Muscle of arm (tissue), 14 donors: ENCODE measurements at places on chromosomes 12 and 14.

- DNase-seq = no peak
Measured at GRCh38 chr12:55074806-55075205, 51.4 kb upstream of the OR9K2 start.

- no peak for DNase-seq
Measured at GRCh38 chr12:122942637-122943036, 23.6 kb downstream of the ABCB9 start.

DNA sequence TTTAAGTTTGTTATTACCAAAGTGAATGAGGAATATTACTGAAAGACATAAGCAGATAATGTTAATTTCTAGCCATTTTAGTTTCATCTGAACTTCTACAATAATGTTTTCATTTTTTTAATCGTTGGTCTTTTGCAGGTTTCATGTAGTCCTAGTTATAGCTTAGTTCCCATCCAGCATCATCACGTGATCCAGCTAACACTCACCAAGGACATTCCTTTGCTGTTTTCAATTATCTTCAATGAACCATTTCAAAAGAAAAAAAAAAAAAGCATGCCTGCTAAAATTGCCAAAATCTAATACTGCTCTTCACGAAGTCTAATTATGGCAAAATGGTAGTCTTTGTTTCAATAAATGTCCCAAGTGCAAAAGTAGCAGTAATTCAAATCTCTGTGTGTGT, 187.7 kb upstream of the ATXN7L3B start:
- DNase-seq = no peak

- peak; percentile 94 for DNase-seq
Measured at GRCh38 chr14:89040460-89041256, 216.2 kb downstream of the TTC8 start.

DNA sequence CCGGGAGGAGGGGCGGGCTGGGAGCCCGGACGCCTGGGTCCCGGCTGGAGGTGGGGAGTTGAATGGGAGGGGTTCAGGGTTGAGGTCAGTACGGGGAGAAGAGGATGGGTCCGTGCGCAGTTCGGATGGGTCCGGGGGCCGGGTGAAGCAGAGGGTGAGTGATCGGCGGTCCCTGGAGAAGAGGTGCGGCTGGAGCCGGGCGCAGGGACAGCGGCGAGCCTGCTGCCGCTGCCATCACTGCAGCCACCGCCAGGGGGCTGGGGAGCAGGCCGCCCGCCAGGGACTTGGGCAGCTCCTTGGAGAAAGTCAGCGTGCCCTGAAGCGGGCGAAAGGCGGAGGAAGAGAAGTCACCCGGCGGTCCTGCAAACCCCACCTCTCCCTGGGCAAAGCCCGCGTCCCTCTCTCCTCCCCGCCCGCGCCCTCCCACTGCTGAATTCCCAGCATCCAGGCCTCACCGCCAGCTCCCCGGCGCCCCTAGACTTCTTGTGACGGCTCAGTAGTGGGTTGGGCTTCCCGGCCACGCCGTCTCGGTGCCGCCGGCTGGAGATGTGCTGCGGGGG, 6.0 kb upstream of the GPR84 start:
- peak; percentile 80 for DNase-seq

DNA sequence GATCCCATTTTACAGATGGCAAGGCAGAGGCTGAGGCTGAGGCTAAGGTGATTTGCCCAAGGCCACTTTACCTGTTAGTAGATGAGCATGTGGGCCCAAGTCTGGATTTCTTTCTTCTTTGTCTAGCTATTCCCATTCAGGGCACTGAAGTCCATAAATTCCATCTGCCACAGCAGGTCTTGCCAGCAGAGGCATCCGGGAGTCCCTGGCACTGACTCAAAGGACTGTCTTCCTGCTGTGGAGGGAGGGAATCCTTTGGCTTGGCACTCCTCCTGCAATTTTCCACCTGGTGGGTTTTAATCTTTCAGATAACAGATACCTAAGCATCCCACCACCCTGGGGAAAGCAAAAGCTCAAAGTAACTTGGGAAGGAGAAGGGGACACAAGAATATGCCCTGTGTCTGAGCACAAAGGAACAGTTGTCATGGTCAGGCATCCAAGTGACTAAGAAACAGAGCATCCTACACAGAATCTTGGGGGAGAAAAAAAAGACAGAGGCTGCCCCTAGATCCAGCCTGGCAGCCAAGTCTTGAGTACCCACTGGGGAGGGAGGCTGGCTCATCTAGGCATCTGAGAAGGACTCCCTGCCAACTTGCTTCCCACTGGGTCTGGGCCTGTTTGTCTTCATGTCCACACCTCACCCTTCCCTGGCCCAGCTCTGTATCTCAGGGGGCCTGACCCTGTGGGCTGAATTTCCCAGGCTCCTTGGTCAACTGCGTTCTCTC, 35.6 kb upstream of the CMKLR1 start:
- no peak for DNase-seq

DNA sequence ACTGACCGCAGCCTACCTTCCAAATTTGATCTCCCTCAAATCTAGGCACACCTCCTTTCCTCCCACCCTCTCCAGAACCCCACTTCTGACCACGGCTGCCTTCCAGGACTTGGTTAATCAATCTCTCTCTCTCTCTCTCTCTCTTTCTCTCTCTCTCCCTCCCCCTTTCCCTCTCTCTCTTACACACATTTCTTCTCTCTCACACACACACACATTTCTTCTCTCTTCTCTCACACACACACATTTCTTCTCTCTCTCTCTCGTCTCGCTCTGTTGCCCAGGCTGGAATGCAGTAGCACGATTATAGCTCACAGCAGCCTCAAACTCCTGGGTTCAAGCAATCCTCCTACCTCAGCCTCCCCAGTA, 521 bp upstream of the GMFB start:
- no peak for DNase-seq

DNA sequence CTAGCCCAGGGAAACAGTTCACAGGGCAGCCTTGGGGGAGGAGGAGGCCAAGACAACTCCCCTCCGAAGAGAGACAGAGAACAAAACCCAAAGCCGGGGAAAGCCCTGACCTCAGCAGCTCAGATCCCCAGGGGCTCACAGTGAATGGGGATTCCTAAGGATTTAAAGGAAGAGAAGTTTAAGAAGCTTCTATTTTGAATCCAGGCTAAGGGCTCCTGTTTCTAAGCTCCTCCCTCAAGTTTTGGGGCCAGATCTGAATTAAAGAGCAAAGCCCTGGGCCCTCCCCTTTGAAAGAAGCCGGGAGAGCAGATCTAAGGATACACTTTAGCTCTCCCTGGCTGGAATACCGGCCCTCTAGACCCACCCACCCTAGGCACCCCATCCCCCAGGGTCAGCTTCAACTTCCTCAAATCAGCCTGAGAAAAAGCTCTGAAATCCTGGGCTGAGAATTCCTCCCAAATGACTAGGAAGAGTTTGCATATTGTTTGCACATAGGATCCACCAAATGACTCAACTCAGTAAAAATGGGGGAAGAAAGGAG, 3.9 kb downstream of the KDM2B start:
- no peak for DNase-seq

DNA sequence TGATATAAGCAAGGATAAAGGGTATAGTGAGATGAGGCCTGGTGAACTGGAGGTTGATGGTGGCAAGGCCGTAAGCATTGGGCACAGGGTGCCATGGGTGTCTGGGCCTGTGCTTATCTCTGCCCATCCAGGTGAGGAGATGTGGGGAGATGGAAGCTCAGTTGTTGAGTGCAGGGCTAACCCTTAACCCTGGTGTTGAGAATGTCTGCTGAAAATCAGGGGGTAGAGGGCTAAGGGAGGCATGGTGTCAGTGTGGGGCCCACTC, 86.1 kb downstream of the SYNE2 start:
- DNase-seq = no peak

DNA sequence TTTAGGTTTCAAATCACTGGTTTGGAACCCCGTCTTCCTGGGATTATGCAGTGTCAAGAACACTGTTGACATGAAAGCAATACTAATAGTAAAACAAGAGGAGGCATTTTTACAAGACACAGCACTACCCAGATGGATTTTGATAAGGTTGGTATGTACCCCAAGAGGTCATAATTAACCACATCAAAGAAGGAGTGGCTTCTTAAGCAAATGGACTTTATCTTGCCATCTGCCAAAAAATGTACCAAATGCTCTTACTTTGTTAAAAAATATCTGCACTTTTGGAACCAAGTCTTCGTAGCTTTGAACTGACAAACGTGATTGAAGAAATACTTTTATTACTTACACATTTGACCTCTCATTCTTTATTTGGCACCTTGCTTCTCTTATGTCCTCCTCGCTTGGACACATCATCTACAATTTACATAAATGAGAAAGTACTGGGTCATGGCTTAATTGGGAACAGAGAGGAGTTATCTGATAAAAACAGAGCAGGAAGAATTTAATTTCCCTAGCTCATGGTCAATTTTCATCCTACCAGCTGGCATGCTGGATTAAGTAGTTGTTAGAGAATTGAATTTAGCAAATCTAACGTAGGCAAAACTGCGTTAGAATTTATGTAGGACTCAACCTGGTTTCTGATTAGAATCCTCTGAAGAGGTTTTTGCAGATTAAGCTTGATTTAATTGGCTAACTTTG, 54.5 kb upstream of the PRICKLE1 start:
- DNase-seq = no peak

- DNase-seq = no peak
Measured at GRCh38 chr14:84566109-84566508, 963.8 kb upstream of the FLRT2 start.

DNA sequence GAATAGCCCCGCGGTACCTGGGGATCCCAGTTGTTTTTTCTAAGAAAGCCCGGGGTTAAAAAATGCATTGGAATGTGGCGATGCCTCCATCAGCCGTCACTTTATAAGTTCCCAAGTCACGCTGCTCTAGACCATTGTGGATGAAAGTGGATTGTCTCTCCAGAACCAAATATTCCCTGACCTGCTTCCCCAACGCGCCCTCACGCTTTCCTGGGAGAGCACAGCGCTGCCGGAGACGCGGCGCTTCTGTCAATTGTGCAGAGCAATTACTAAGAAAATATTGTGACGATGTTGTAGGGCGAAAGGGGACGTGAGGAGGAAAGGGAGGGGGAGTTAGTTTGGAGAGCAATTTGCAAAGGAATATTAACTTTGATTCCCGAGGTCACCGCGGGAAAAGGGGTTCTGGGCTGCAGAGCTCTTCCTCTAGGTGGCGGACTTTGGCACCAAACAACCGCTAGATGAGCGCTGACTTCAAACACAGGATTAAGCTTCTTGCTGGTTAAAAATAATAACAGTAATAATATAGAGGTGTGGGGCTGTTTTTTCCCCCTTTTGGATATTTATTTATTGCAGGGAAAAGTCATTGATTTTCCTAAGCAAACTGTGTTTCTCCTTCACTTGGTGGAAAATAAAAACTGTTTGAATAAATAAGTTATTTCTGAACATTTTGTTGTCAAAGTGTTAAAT, 9.6 kb upstream of the FOXG1 start:
- DNase-seq = no peak

DNA sequence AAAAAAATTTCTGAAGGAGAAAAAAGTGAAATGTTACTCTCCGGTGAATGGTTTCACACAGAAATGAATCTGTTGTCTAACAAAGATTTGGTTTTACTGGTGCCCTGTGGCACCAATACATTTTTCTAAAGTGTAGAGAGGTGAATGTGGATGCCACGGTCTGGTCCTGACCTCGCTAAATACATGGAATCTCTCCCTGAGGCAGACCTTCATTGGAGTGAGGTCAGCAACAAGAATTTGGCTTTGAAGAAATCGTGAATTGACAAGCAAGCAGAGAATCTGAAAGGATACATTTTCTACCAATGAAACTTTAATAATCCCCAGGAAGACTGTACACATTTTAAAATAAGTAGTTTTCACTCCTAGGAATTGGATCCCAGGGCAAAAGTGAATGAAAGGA, 81.2 kb upstream of the OTOGL start:
- DNase-seq = no peak

GRCh38 chr12:94707892-94708291, 57.5 kb upstream of the TMCC3 start:
- peak; percentile 94 for DNase-seq

DNA sequence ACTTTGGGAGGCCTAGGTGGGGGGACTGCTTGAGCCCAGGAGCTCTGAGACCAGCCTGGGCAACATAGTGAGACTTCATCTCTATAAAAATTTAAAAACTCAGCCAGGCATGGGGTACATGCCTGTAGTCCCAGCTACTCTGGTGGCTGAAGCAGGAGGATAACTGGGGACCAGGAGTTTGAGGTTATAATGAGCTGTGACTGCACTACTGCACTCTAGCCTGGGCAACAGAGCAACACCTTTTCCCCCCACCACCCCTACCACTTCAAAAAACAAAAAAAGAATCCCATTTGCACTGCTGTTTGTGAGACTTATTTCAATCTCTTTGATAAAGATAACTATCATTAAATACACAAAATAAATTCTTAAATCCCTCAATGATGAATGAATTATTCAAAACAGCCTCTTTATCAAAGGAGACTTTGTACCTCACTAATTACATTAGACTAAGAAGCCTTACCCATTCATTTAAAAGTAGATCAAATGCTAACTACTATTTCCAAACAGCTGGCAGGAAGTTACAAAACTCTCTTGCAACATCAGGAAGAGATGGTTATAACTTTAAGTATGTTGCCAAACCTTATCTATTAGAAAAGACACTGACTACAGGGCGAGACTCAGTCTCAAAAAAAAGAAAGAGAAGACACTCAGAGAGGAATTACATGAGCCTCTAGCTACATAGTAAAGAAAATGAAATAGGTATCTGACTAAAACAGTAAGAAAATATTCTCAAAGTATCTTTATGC, 14.7 kb downstream of the BLTP3B start:
- DNase-seq = no peak

- DNase-seq = no peak
Measured at GRCh38 chr12:9796346-9796745, 30.9 kb upstream of the KLRF1 start.

DNA sequence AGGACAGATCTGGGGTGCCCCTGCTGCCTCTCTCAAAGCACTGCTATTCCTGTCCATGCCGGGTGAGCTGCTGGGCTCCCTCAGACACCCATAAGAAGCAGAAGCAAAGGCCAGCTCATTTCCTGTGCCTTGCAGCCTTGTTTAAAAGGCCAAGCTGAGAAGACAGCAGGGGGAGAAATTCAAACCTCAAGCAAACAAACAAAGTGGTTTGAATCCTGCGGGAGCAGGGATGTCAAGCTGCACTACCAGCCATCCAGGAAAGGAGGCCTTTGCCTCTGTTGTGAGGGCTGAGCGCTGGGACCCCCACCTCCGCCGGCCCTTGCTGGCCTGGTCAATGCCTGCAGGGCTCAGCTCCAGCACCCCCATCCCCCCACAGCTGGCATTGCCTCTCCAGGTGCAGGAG, 176.5 kb downstream of the PIWIL1 start:
- DNase-seq = no peak
